Bronchial epithelial cell (primary cell): ENCODE measurements at places on chromosomes 16 and 17. TPM values are rescaled to one million over a fixed set of nuclear protein-coding genes. Genes with fewer than 3 reads are reported as not detected.
A peak's percentile ranks its signal among the peaks of the same experiment; 100 is the strongest.

DNA sequence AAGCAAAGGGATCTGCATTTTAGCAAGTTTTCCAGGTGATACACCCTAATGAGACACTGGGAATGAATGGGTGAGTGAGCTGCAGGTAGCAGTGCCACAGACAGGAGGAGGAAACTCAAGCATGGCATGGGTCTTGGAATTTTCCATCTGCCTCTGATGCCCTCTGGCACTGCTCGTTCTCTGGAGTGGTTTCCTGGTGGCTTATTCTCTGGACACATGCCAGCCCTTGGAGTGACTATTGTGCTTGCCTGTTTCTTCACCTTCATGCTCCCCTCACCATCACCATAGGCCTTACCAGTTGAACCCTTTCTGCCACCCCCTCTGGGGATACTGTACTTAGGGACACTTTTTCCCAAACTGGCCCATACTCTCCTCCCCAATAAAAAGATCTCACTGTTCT lies 1.6 kb downstream of the COASY start:
- DNase-seq = peak; percentile 33

The CLEC18A gene
- 0.26 and 1.0 TPM in 2 replicates for total RNA-seq

The CCNF gene
- total RNA-seq = 3.9 and 5.4 TPM in 2 replicates

GRCh38 chr17:68004201-68004600 lies 7.9 kb upstream of the C17orf58 start:
- DNase-seq = no peak

The TMEM107 gene
- 20.2 and 24.2 TPM in 2 replicates for total RNA-seq

- no peak for DNase-seq
These were observed 195.3 kb downstream of the CYB561 start for GRCh38 chr17:63250830-63251229.

DNA sequence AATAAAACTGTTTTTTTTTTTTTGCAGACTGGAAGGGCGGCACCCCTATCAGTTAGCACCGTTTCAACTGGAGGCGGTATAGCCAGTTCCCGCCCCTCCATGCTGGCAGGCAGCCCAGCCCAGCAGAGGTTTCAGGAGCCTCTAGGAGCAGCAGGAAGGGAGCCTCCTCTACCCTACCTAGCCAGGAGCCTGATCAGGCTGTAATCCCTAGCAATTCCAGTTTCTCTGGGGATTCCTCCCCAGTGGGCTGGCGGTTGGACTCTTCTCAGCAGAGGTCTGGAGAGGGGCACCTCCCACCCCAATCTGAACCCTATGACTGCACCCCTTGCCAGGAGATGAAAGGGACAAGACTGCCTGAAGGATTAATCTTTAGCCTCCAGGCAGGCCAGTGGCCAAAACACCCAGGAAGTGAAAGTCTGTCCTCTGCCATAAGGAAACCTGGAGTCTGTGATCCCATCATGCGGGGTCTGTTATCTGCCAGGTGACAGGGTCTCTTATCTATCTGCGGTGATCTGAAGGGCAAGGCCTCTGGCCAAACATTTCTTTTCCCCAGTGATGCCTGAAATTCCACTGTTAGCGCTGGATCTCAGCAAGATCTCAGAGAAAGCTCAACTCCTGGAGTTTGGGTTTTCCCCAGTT lies 4.9 kb upstream of the CDH1 start:
- DNase-seq = peak; percentile 78

The NUBP2 gene
- total RNA-seq = 60.2 and 82.9 TPM in 2 replicates

DNA sequence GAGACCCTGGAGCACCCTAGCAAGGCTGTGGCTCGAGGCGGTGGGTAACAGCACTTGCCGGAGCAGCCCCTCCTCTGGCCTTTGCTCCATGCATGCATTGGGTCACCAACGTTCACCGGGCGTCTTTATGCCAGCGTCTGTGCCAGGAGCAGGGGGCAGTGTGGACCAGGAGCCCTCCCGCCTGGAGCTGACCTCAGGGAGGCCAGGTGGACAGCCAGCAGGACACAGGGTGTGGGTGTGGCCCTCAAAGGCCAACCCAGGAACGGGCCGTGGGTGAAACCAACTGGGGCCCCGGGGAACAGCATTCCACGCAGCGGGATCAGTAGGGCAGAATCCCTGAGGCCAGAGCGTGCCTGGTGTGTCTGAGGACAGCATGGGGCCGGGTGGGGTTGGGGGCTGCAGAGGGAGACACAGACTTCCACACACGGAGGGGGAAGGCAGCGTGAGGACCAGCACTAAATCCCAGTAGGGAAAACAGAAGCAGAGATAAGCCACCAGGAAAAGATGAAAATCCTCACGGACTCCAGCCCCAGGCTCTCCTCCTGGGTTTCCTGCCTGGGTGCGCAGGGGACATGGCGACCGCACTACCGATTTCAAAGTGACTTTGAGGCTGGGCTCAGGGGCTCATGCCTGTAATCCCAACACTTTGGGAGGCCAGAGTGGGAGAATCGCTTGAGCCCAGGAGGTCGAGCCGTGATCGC lies 2.9 kb upstream of the CD7 start:
- DNase-seq = no peak
